ENCODE measurements at places on chromosomes 7 and 10.
A peak's percentile ranks its signal among the peaks of the same experiment; 100 is the strongest.

- DNase-seq: no peak
Measured at GRCh38 chr10:113537672-113538071, 15.2 kb upstream of the HABP2 start.

GRCh38 chr7:106639476-106640334, 21.3 kb downstream of the CCDC71L start:
- no peak for DNase-seq

- peak; percentile 17 for DNase-seq
Measured at GRCh38 chr7:106795084-106795876, 69.8 kb upstream of the PIK3CG start.

GRCh38 chr10:127926455-127926854, 19.6 kb downstream of the PTPRE start:
- no peak for DNase-seq

GRCh38 chr7:28447071-28447470, 34.8 kb downstream of the CREB5 start:
- DNase-seq: peak; percentile 13

GRCh38 chr7:69613846-69614245, 15.6 kb downstream of the AUTS2 start:
- no peak for DNase-seq

GRCh38 chr10:10658172-10658785, 359.4 kb upstream of the CELF2 start:
- peak; percentile 57 for DNase-seq

- DNase-seq: no peak
Measured at GRCh38 chr7:31493714-31494181, 20.1 kb upstream of the ITPRID1 start.

DNA sequence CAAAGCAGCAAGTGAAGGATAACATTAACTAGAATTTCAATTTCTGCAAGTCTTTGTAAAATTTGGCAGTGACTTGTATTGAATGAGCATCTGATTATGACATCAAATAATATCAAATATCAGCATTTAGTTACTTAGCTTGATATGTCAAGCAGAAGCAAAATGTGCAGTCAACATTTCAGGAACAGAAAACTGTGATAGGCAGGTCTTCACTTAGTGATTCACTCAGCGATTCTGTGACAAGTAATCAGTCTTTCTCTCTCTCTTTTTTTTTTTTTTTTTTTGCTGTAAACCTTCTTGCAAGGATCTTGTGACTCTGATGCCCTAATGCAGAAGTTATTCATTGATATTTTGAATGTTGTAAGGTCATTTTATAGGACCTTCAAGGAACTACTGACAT, 307.1 kb downstream of the MTERF1 start:
- DNase-seq: no peak

DNA sequence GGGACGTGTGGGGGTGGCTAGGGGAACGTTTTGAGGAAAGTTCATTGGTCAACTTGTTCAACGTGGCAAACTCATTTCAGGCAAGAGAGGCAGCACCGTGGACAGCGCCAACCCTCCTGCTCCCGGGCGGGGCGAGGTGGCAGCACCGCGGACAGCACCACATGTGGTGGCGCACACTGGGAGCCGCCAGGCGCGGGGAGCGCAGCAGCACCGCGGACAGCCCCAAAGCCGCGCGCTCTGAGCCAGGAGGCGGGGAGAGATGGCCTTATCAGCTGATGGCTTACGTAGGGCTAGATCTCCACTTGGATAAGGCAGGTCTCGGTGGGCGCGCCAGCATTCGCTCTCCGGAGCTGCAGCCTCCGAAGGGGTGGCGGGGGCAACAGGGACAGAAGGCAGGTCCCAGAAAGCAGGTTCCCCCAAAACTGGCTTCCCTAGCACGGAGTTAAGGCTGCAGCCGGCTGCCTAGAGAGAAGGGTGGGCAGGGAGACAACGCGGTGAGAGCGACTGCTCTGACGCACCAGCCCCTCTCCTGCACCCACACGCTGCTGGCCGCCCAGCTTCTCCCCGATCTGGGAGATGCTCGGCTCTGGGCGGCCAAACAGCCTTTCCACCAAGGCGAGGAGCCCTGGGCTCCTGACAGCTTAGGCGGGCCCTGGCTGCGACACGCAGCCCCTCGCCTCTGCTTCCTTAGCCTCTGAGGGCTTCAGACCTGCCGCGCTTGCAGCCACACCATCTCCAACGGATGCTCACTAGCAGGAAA, at the start of gene HTR5A:
HTR5A (plus strand) TSS at position 333 of the 760 bp plus-strand sequence. CDS start 576 bp downstream, outside the sequence.
- peak; percentile 77 for DNase-seq

- DNase-seq: no peak
Measured at GRCh38 chr7:102431617-102432298, 1.6 kb upstream of the ORAI2 start.

DNA sequence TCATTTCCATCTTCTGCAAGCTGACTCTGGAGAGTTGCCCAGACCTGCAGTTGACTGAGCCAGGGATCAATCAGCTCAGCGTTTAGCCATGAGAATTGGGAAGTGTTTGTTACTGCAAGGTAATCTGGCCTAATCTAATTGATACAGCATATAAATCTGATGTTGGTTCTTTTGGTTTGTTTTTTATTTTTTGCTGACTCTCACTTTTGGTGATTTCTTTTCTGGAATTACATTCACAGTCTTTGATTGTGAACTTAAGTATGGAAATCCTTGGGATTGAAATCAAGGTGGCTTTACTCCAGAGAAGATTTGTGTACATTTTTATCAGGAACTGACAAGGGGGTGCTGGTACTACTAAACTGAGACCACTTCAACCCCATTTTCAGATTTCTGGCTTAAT, 1.7 kb upstream of the GIMAP6 start:
- no peak for DNase-seq

- DNase-seq: no peak
Measured at GRCh38 chr7:151807846-151808245, 69.1 kb downstream of the PRKAG2 start.

DNA sequence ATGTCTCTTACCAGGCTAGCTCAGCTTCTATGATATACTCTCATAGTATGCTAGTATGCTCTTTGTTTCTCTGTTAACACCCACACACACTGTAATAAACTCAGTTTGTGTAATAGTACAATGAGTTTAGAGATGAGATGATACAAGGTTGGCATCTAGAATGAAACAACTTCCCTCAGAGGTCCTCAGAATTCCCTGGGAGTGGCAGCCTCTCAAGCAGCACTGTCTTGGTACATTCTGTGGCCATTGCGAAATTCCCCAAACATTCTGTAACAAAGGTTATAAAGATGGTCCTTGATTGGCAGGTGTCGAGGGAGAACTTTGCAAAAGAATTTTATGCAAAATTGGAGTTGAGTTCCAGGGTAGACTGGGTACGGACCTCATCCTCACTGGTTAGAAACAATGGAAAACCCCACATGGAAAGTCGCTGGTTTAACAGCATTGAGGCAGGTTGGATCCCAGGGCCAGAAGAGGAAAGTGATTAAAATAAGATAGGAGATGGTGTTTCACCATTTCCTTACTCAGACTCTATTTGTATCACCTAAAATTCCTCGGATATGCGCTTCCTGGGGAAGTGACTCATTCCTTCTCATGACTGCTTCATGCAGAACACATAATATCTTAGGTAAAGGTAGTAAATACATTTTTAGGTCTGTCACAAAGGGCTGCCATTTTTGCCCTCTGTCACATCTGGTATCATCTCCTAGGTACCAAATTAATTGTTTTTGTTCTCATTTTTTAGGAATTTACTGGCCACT, 657.8 kb downstream of the SORCS1 start:
- no peak for DNase-seq

- no peak for DNase-seq
Measured at GRCh38 chr7:134561-135256, 57.7 kb upstream of the FAM20C start.

DNA sequence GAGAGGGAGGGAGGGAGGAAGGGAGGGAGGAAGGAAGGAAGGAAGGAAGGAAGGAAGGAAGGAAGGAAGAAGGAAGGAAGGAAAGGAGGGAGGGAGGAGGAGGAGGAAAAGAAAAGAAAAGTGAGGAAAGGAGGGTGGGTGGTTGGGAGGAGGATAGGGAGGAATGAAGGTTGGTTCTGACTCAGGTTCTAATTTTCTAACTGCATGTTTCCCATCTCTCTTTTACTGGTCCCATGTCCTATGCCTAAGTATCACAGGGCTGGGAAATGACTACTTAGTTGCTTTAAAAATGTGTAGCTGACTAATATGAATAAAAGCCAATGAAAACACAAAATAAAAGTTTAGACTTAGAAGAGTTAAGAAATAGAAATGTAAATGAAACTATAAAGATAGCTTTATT, 890.9 kb upstream of the POT1 start:
- DNase-seq: no peak

GRCh38 chr7:73332447-73332846, 4.5 kb downstream of the FKBP6 start:
- no peak for DNase-seq

- DNase-seq: no peak
Measured at GRCh38 chr10:91380873-91381256, 29.3 kb upstream of the HECTD2 start.

DNA sequence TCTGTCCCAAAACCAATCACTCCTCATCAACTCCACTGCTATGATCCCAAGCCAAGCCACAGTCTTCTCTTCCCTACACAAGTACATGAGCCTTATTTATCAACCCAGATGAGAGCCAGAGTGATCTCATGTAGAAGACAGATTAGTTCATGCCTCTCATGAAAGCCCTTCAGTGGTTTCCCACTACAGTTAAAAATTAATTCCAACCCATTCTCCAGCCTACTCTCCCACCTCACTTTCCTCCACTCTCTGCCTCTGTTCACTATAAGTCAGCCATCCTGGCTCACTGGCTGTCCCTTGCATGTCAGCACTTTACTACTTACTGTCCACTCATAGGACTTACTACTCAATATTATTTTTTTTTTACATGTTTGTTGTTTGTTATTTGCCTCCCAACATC, 67.3 kb downstream of the CACUL1 start:
- no peak for DNase-seq

DNA sequence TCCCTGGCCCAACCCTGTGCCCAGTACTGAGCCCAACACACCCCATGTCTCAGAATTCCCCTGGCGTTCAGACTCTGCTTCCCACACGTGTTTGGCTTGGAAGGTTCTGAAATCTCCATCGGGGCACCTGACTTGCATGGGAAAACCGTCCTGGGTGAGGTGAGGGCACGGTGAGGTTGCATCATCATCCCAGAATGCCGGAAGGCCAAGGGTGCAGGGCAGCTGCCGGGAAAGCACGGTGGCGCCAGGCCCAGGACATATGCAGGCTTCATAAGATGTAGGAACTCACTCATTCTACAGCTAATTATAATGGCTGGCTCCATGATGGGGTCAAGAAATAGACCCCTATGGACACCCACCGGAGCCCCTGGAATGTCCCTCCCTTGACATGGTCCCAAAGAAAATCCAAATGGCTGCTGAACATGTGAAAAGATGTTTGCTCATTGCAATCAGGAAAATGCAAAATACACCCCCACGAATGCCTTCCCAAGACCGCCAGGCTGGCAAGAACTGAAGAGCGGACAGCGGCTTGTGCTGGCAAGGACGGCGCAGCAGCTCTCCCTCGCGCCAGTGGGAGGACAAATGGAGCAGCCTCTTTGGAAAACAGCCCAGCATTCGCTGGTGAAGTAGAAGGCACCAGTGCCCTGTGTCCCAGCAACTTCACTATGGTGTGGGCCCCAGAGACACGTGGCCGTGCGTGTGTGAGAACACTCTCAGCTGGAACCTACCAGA, 2.3 kb downstream of the KNDC1 start:
- DNase-seq: no peak

DNA sequence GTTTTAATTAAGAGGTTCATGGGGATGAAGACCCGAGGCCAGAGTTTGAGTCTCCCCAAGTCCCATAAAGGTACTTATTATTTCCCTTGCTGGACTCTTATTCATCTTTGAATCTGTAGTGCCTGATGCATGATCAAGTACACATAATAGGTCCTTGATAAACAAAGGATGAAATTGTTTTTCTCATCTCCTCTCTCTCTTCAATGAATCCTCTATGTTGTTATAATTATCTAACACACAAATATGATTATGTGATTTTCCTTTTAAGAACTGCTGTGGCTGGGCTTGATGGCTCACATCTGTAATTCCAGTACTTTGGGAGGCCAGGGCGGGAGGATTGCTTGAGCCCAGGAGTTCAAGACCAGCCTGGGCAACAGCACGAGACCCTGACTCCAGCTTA, 117.7 kb downstream of the BAMBI start:
- DNase-seq: no peak

- DNase-seq: no peak
Measured at GRCh38 chr10:31866118-31866670, 62.4 kb downstream of the ARHGAP12 start.

DNA sequence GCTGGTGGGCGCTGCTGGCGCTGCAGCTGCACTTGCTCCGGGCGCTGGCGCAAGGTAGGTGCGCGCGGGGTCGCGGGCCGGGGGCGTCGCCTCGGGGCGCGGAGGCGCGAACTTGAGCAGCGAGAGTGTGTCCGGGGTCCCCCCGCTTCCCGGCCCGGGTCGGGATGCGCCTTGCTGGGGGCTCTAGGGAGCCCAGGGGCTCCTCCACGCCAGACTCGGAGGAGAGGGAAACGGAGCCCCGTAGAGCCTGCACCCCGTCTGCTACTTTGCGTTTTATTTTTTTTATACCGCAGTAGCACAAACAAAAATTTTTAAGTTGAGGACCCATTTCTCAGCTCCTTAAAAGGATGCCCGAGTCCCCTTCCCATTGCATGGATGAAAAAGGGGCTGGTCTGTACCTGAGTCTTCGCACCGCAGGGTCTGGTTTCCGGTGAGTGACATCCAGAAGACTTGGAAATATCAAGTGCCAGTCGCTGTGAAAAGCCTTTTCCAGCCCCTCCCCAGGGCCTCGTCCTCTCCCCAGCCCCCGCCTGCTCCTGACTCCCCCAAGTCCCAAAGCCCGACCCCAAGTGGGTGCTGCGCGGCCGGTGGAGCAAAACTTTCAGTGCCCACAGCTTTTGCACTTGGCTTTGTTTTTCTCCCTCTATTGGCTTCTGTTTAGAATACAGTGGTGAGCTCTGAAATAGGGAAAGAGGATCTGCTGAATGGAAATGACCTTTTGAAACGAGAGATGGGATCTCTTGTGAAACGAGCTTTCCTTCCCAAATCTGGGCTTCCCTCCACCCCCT, 973 bp downstream of the SDK1 start:
- DNase-seq: peak; percentile 3

GRCh38 chr7:13989126-13989948, at the start of gene ETV1:
ETV1 (minus strand) TSS chr7:13989666; CDS start chr7:13989052, 614 bp downstream.
- peak; percentile 61 for DNase-seq

DNA sequence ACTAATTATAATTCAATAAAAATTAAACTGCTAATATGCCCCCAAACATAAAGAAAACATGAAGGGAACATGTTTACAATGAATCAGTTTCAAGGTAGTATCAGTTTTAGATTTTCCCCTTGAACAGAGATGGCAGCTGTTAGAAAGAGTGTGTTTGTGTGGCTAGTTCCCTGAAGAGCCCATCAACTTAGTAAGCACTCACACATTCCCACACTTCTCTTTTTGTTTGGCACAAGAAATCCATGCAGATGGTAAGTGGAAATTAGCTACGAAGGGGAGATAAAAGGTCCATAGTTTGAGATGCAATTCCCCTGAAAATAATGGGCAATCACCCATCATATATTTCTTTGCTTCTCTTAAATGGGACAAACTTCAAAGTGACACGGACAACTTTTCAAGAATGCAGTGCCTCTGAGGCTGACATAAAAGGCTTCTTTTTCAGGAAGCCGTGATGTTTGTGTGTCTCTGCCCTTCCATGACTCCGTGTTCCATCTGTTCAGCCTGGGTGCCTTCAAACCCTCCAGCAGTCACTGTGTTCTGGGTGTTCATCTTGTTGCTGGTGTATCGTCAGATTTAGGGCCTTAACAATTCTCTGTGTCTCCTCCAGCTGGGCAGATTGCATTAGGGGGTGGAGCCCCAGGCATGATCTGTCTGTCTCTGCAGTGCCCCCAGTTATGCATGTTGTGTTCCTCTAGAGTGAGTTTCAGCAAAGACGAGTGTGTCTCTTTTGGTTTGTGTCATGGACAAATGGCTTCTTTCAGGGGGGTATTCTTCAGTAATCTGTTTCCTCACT, 259.5 kb upstream of the NPY start:
- DNase-seq: peak; percentile 8
